Eye (tissue), 1 donor: ENCODE measurements at places on chromosomes 2 and 18.
A peak's percentile ranks its signal among the peaks of the same experiment; 100 is the strongest.

DNA sequence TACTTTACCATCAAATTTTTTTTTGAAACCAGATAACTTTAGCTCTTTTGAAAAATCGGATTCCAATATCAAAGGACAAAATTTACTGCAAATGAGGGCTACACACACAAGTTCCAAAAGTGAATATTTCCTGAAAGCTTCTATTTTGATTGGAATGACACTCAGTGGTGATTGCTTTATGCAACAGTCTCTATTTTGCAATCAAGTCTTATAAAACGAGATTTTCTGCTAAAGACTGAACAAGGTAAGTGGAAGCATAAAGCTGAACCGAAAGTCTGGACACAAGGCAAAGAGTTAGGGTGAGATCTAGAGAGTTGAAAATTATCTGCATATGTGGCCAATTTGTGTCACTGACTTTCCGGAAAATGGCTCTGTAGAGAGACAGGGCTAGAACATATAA is 145.0 kb upstream of the OSR1 start:
- no peak for DNase-seq

DNA sequence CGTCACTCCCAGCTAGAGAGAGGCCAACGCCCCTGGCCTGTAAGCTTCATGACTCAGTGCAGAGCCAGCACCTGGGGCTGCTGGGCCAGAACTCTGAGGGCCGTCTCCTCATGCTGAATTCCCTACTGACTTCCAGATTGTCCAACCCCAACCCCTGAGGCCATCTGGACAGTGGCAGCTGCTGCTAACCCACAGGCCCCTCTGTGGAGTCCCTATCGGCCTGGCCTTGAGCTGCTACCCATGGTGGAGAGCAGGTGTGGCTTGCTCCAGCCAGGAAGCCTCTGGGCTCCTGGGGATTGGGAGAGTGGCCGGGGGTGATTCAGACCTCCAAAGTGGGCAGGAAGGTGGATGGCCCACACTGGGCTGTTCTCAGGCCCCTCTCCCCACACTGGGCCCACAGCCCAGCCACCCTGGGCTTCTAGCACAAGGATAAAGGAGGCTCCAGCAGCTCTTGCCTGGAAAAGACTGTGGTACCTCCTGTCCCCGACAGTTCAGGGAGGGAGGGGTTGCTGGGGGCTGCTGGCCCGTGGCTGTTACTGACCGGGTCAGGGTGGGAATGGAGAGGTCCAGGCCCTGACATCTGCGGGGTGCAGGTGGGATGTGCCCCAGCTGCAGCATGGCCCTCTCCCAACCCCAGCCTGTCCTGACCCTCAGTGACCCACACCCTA is 8.2 kb downstream of the TEKT4 start:
- DNase-seq, result no peak

- peak; percentile 20 for DNase-seq
Observed at GRCh38 chr18:5943514-5943913, 48.2 kb upstream of the TMEM200C start.

GRCh38 chr2:230908595-230909191 is 16.3 kb downstream of the GPR55 start:
- DNase-seq, result peak; percentile 87

DNA sequence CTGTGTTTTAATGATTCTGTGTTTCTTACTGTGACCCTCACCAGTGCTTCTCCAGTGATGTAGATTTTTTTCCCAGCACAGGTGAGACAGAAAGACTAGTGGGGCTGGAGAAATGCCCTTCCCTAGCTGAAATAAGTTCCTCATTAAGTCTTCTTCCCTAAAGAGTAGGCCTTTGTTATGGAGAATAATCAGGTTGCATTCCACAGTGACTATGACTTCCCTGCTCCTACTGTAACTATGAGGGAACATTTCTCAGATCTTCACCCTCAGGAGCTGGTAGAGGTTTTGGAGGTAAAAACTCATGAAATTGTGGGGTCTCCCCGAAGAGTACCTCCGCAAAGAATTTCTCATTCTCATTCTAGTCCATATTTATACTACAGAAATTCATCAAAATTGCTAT is 286.2 kb downstream of the GRB14 start:
- no peak for DNase-seq

- no peak for DNase-seq
Observed at GRCh38 chr2:135850892-135851668, 14.1 kb upstream of the LCT start.

- no peak for DNase-seq
Observed at GRCh38 chr2:49251766-49252165, 97.5 kb upstream of the FSHR start.

GRCh38 chr2:10240161-10240681 is 62.5 kb upstream of the HPCAL1 start:
- DNase-seq, result no peak

GRCh38 chr2:29487967-29488555 is 372.8 kb downstream of the CLIP4 start:
- DNase-seq, result no peak

DNA sequence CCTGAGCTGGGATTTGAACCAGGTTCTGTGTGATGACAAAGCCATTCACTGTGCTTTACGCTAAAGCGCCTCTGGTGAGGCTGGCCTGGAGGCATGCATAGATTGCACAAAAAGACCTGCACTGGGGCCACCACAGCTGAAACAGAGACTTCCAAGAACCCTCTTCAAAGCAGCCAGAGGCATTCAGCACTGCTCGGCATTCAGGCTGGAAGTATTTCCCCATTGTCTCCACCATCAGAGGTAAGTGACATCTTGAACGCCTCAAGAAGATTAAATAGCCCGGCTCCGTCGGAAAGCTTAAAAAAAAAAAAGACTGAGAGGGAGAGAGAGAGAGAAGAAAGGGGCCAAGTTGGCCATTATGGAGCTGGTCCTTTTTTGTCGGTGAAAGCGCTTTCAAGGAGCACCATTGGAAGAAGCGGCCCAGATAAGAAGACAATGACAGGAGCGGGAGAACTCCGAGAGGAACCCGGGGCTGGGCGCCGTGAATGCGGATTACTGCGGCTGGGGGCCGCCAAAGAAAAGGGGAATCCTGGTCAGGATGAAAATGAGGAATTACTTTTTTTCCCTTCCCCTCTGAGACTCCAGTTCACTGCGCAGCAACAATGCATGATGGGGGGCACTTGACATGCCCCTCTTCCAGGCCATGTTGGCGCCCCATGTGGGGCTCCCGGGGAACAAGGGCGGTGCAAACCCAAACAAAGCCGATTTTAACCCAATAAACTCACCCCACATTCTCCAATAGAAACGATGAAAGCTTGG is 228.3 kb downstream of the MYCN start:
- peak; percentile 62 for DNase-seq
